ENCODE measurements at places on chromosomes 13 and 19. TPM values are rescaled to one million over a fixed set of nuclear protein-coding genes. Genes with fewer than 3 reads are reported as not detected.

The ACER1 gene
- not detected for polyA plus RNA-seq

The TMEM150B gene
- 0.72 TPM for polyA plus RNA-seq

The TMC4 gene
- polyA plus RNA-seq, result 3.6 TPM

The NCCRP1 gene
- not detected for polyA plus RNA-seq

The ZNF112 gene
- polyA plus RNA-seq, result 2.2 TPM

The NAXD gene
- polyA plus RNA-seq, result 22.4 TPM

The ZNF579 gene
- polyA plus RNA-seq, result 7.9 TPM

The DYRK1B gene
- 13.8 TPM for polyA plus RNA-seq

All from heart left ventricle (tissue), 16 donors.